A549 treated with CpdA at 1 μM for 4 hours (cell line): ENCODE measurements at places on chromosomes 3 and 15. TPM values are rescaled to one million over a fixed set of nuclear protein-coding genes. Genes with fewer than 3 reads are reported as not detected.

LIPH gene
- 7.5 to 8.5 TPM (median 8.1 TPM) in 5 replicates for total RNA-seq

ARGFX gene
- not detected in 5 replicates for total RNA-seq

ITIH1 gene
- not detected in 5 replicates for total RNA-seq

CTXN2 gene
- total RNA-seq, result 0.03 to 0.05 TPM (median 0.04 TPM) in 3 of 5 replicates, not detected in the others

SLC24A5 gene
- not detected in 5 replicates for total RNA-seq
